AG04450 (cell line): ENCODE measurements at places on chromosomes 1 and 21.

DNA sequence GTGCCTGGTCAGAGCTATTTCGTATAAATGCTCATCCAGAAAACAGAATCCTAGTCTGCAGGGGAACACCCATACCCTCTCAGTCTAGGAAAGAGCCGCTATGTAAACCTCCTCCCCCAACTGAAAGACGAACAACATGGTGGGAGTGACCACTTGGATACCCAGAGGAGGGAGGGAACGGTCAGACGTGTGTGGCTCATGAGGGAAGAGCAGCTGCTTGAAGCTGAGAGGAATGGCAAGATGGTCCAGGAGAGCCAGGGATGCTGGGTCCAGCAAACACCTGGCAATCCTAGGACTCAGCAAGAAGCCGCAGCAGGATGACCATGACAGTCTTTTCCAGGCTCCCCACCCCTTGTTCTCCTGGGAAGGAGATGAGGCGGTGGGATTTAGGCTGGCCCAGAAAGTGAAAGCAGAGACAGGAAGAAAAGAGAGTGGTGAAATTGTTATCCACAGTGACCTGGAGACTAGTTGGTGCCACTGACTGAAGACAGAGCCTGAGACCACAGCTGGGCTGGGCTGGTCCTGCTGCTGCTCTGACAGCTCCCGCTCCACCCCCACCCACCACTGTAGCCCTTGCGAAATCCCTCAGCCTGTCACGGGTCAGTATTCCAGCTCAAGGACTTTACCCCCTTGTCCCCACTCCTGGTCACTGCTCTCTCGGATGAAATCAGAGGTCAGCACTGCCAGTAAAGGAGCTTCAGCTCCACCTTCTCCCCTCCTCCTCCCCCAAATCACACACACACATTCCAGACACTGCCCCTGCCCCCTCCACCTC is 3.6 kb downstream of the CERS2 start:
- peak; percentile 26 for DNase-seq

GRCh38 chr1:192805832-192806323 is 3.0 kb upstream of the RGS2 start:
- peak; percentile 77 for DNase-seq

DNA sequence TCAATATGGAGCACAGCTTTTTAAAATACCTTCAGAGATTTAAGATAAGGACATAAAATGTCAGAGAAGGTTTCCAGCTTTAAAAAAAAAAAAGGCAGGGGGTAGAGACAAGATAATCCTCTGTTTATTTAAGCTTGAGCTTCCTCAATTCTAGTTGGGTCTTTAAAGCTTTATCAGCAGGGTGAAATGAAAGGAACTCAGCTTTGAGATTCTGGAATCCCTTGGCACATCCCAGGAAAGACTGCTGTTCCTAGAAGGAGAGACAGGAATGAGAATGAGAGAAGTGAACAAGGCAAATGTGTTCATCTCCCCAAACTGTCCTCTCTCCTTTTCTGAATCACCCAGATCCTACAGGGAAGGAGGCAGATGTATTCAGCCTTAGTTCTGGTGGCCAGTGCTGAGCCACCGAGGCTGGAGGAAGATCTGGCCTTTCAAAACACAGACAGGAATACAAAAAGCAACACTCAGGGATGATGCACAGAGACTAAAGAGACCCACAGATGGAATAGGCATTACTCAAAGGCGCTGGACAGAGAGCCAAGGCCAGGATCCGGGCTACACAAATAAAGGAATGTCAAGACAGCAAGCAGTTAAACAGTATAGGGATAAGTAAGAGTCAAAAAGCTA is 385.8 kb upstream of the DUSP10 start:
- DNase-seq = no peak

GRCh38 chr1:204494281-204495077 is at the start of gene PIK3C2B:
TSS of gene PIK3C2B (minus strand) at chr1:204494805. CDS start at chr1:204469802, 25,003 bp downstream.
- DNase-seq = peak; percentile 33

GRCh38 chr1:36085126-36085525 is 1.2 kb downstream of the TEKT2 start:
- no peak for DNase-seq

- no peak for DNase-seq
Observed at GRCh38 chr21:16768096-16768495, 744.7 kb upstream of the CXADR start.

DNA sequence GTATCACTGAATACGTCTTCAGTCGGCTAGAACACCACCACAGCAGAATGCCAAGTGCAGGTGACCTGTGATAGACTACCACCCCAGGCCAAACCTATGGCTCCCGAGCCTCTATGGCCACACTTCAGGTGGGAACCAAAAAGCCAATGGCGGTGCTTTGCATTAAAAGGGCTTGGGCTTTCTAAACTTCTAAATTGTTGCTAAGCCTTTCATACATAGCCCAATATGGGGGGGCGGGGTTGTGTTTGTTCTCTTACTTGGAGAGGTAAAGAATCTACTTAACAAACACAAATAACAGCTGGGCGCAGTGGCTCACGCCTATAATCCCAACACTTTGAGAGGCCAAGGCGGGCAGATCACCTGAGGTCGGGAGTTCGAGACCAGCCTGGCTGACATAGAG is 19.7 kb downstream of the USP48 start:
- DNase-seq = no peak

- DNase-seq = no peak
Observed at GRCh38 chr1:98021126-98021525, 100.3 kb upstream of the DPYD start.

DNA sequence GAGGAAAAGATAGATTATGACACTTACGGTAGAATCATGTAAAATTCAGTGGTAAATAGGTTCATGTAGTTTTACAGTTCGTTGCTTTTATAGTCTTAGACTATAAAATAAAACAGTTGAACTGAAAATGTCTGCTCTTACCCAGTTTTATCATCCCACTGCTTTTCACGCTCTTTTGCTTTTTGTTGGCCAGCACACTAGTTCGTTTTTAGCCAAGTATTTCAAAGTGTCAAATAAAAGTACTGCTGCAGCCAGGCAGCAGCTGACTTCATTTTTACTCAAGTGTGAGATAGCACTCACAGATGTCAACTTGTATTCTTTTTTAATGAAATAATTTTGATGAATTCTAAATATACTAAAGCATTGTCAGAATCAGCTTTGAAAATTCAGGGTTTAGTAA is 18.5 kb upstream of the BTG3 start:
- DNase-seq = no peak

- no peak for DNase-seq
Observed at GRCh38 chr1:175478217-175478616, 265.2 kb downstream of the TNR start.

GRCh38 chr1:158179301-158180041 is 1.2 kb upstream of the CD1D start:
- DNase-seq = no peak

- no peak for DNase-seq
Observed at GRCh38 chr1:168709405-168710363, 19.3 kb downstream of the DPT start.

GRCh38 chr1:2253036-2253796 is 25.1 kb downstream of the SKI start:
- DNase-seq = no peak

DNA sequence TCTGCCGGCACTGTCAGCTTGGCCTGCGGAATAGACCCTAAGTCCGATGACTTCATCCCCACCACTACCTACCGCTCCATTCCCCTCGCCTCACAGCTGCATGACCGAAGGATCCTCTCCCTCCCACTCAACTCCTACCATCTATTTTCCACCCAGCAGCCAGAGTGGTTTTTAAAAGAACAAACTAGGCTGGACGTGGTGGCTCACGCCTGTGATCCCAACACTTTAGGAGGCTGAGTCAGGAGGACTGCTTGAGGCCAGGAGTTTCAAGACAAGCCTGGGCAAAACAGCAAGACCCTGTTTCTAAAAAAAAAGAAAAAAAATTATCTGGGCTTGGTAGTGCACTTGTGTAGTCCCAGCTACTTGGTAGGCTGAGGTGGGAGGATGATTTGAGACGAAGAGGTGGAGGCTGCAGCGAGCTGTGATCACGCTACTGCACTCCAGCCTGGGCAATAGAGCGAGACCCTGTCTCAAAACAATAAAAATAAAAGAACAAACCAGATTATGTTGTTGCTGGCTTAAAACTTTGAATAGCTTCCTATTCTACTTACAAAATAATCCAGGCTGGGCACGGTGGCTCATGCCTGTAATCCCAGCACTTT is 59.0 kb downstream of the UBIAD1 start:
- no peak for DNase-seq

- no peak for DNase-seq
Observed at GRCh38 chr1:36225283-36225899, 1.1 kb downstream of the THRAP3 start.

DNA sequence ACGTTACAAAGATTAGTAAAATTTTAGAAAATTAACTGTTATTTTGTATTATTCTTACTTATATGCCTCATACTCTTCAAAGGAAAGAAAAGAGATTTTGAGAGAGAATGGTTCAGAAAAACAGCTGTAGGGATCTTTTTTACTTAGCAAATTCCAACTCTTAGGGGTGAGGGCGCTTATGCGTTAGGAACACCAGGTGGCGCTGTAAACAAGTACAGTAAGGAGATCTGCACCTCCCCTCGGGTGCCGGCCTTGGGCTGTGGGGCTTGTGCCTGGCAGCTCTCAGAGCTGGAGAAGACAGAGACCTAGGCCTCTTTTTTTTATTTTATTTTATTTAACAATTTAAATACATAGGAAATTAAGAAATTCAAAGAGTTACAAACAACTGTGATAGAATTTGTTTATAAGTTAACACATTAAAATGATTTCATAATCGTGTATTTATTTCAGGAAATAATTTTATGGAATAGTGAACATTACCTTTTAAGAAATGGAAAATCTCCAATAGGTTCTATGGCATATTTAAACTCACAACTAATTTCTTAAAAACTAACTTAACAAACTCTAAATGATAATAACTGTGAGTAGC is 32.6 kb downstream of the UTP25 start:
- DNase-seq = no peak

- no peak for DNase-seq
Observed at GRCh38 chr1:65055747-65056146, 89.4 kb upstream of the JAK1 start.

DNA sequence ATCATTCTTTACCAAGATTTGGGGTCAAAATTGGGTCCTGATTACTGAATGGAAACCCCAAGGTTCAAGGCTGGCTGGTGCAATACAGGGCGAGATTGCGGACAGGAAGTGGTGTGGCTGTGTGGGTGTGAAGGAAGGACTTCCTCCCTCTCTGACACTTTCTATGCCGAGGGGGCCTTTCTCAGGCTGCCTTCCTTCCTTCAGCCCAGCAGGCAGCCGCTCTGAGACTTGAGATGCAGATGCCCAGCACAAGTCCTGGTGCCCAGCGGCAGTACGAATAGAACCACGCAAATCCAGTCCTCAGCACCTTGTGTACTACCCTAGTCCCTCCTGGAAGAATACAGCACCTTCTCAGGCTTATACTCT is 16.3 kb downstream of the BATF3 start:
- DNase-seq = no peak

DNA sequence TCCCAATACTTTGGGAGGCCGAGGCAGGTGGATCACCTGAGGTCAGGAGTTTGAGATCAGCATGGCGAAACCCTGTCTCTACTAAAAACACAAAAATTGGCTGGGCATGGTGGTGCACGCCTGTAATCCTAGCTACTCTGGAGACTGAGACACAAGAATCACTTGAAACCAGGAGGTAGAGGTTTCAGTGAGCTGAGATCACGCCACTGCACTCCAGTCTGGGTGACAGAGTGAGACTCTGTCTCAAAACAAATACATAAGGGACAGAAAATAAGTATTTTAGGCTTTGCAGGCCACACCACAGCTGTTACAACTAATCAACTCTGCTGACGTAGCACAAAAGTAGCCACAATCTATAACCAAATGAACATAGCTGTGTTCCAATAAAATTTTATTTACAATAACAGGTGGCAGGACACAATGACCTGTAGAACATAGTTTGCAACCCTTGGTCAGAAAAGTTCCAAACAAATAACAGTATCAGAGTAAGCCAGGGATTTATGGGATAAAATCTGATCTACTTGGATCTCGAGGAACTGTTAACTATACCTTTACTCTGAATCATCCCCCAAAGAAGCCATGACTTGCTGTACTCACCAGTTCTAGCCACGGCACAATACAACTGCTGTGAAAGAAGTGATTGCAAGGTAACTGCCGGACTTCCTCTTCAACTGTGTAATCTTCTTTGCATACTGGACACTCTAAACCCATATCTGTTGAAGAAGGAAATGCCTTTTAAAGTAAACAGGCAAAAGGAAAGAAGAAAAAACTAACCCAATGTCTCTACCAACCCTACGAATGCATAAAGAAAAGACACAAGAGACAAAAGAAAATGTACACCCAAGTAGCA is 28.3 kb downstream of the CD160 start:
- no peak for DNase-seq

- DNase-seq = no peak
Observed at GRCh38 chr1:26045722-26046245, at the start of gene SLC30A2. TSS of gene SLC30A2 (minus strand) at chr1:26046118. CDS start at chr1:26045896, 222 bp downstream.

DNA sequence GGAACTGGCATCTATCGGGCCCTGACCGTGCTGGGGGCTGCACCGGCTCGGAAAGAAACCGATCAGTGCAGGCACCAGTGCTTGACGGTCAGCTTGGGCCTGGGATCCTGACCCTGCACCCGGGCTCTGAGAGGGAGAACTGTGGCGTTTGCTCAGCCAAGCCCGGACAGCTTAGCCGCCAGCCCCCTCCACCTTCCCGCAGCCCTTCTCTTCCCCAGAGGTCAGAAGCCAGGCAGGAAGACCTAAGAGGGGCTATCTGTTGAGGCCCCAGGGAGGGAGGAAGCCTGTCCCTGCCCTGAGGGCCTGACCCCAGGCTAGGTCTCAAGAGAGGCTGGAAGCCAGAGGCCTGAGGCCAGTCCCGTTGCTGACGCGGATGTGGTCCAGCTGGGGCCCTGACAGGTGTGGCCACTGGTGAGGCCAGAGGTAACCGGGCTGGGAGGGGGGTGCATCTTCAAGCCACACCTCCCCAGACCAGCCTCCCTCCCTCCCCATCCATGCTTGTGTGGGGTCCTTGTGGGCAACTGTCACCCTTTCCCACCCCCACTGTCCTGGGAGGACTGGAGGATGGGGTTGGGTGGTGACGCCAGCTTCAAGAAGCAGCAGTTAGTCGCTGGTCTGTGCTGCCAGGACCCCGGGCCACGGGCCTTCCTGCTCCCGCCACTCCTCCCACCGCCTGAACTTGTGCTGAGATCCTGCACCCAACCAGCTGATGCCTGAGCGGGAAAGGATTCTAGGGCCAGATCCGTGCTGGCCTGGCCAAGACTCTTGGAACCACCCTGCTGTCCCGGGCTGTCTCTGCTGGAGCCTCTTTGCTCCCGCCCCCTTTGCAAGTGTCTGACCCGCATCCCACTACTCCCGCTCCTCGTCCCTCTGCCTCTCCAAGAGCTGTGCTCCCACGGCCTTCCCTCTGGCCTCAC is 2.6 kb upstream of the DVL1 start:
- DNase-seq = no peak
